ENCODE measurements at places on chromosomes 12 and 14.
A peak's percentile ranks its signal among the peaks of the same experiment; 100 is the strongest.

DNA sequence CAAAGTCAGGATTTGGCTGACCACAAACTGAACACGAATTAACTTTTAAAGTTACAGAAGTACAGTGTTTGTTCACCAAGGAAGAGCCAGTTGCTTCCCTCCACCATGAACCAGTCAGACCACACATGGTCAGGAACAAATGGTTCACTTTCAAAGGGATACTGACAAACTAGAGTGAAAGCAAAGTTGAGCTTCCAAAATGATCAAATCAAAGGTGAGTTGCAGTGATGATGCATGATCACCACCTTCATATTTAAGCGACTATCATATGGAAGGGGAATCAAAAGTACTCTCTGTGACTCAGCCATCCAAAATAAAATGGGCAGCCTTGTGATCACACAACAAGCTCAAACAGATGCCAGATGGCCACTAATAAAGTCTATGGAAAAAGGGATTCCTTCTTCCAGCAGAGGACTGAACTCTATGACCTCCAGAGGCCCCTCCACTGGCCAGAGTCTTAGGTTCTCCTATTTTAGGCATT lies 13.1 kb downstream of the NT5DC3 start:
- no peak for DNase-seq

DNA sequence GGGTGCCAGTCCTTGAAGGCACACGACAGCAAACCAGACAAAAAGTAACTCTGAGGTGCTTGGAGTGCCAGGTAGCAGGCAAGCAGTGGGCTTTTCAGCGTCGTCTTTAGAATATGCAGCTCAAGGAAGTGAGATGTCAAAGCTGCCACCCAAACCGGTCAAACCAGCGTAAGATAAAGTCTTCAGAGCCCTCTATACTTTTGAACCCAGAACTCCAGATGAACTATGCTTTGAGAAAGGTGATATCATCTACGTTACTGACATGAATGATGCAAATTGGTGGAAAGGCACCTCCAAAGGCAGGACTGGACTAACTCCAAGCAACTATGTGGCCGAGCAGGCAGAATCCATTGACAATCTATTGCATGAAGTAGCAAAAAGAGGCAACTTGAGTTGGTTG lies 95.9 kb downstream of the TBX3 start:
- DNase-seq, result no peak

DNA sequence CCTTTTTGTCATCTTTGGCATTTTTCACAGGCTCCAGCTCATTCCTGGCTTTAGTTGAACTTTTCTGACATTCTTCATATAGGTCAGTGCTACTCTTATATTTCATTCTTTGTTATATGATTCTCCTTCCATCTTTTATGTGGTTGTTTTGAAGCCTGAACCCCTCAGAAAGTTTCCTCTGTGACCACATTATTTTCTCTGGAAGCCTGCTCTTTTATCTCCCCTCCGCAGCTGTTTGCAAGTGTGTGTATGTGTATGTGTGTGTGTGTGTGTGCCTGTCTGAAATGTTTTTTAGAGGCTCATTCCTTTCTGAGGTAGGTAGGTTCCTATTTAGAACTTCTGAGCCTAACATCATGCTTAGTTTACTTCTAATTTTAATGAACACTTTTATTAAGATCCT lies 47.6 kb downstream of the ANO4 start:
- DNase-seq, result no peak

DNA sequence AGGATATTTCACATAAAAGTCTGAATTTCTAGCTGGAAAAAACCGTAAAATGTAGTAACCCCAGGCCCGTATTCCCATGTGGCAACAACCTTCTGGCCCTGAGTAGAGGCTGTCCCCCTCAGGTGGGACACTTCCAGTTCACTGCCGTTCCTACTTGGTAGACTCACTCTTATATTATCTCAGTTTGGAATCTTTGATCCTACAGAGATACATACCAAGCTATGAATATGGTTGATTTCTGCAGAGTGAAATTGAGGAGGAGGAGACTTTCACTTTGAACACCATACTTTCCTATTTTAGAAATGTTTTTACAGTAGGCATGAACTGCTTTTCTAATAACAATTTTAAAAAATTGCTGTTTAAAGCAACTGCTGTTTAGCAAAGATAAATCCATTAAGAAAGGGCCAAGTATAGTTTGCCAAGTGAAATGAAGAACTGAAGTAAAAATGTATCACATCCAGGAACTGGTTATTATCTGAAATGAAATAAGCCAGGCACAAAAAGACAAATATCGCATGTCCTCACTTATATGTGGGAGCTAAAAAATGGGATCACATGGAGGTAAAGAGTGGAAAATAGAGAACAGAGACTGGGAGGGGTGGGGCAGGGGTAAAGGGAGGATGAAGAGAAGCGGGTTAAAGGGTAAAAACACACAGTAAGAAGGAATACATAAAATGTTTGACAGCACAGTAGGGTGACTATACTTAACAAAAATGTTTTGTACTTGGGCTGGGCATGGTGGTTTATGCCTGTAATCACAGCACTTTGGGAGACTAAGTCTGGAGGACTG lies 92.8 kb upstream of the METAP2 start:
- DNase-seq, result no peak

- no peak for DNase-seq
Measured at GRCh38 chr14:44388306-44388705, 118.8 kb downstream of the FSCB start.

- DNase-seq, result peak; percentile 25
Measured at GRCh38 chr12:76588881-76589565, 29.5 kb upstream of the OSBPL8 start.

- DNase-seq, result no peak
Measured at GRCh38 chr12:5588591-5588990, 156.7 kb downstream of the NTF3 start.

- peak; percentile 29 for DNase-seq
Measured at GRCh38 chr12:97960741-97961608, 498.4 kb downstream of the RMST start.

DNA sequence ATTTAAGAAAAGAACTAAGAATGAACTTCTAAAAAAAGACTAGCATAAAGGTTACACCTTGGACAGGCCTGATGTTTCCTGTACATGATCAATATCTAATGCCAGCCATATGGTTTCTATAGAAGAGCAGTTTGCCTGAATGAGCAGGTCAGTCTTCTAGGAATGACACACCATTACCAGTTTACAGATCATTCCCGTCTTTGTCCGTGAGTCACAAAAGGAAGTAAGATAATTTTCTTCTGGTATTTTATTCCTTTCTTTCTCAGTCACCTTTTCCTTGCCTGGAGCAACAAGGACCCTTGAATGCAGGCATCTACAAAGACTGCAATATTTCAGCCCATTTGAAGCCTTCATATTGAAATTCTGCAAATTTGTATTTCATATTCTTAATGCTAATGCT lies 44.6 kb upstream of the CNTN1 start:
- DNase-seq, result no peak

GRCh38 chr12:103799504-103799856 lies 41.6 kb downstream of the NT5DC3 start:
- peak; percentile 60 for DNase-seq

DNA sequence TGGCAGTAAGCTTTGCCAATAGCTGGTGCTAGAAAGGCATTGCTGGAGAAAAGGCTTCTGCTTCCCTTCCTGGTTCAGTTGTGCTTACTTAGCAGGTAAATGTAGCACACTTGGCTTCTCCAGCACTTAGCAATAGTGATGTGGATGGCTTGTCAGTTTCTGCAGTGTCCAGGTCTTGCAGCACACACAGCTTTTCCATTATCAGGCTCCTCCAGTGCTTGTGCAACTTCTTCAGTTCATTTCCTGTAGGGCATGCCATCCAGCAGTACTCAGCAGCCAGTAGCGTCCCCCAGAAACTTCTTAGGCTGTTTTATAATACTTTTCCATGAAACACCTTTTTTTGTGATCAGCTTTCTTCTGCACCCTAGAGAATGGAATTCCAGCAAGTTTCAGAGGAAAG lies 154.6 kb downstream of the SLC6A15 start:
- DNase-seq, result no peak

- no peak for DNase-seq
Measured at GRCh38 chr12:53505086-53505485, 2.2 kb downstream of the NPFF start.

GRCh38 chr12:128969480-128970055 lies 116.3 kb downstream of the GLT1D1 start:
- peak; percentile 77 for DNase-seq

DNA sequence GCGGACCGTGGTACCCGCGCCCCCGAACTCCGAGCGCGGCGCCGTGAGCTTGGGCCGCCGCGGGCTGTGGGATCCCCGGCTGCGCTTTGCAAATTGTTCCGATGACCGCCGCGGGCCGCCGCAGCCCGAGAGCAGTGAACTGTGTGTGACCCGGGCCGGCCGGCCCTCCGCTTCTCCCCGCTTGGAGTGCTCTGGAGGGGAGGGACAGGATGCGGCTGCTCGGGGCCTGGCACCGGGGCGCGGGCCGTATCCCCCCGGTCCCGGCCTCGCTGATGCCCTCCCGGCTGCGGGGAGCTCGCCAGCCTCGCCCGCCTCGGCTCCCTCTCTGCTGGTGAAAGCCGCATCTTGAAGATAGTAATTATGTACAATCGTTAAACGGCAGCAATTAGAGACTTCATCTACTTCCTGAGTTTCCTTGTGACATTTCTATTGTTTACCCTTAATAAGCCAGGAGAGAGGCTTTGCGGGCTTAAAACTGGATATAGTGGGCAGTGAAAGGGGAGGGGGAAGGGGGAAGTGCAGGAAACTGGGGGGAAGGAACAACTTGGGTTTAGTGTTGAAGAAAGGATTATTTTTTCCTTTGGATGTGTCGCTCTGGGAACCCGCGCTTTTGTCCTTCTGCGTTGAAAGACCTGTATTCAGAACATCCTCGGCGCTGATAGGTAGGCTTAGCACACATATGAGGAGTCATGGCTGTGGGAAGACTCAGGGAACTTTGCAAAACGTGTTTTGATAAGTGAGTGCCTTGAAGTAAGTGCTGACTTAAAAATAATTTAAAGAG lies 1.2 kb downstream of the PELI2 start:
- DNase-seq, result peak; percentile 53

- DNase-seq, result no peak
Measured at GRCh38 chr12:108560321-108560721, 652 bp downstream of the SART3 start.

DNA sequence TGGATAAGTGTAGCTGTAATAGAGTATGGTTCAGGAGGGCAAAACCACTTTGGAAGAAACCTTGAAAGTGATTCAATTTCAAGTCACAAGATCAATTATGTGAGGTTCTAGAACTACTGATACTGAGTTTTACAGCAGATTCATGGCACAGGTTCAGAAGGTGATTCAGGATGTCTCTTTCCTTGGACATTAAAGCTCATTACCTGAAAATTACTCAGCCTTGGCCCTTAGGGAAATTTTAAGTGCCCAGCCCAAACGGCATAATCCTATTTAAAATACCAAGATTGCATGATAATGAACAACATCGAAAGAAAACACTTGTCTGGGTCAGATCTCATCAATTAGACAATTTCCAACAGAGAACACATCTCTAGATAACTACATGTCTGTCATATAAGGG lies 70.2 kb upstream of the SLC38A2 start:
- DNase-seq, result no peak

DNA sequence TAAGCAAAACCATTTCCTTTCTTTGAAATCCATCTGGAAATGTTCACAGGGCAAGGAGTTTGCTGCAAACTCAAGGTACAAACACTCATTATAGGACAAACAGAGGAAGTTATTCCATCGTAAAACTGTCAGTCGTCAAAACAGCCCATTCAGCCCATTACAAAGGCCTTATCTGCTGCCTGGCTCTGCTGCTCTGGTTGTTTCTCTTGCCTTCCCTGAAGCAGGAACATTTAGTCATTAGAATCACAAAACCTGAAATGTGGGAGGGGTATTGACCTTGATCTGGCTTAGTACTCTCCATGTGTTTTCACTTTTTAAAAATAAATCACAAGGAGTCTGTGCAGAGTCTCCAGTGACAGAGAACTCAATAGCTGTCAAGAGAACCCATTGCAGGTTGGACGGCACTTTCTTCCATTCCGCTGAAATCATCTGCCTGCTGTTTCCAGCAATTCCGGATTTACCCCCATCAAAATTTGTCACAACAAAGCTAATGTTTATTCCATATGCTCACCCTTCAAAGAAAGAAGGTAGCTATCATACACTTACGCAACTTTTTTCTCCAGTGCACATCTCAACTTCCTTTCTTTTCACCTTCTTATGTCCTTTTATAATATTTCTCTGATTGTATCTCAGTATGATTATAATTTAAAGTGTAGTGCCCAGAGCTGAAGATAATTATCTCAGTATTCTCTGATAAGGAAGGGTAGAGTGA lies 24.6 kb upstream of the ITPR2 start:
- no peak for DNase-seq

DNA sequence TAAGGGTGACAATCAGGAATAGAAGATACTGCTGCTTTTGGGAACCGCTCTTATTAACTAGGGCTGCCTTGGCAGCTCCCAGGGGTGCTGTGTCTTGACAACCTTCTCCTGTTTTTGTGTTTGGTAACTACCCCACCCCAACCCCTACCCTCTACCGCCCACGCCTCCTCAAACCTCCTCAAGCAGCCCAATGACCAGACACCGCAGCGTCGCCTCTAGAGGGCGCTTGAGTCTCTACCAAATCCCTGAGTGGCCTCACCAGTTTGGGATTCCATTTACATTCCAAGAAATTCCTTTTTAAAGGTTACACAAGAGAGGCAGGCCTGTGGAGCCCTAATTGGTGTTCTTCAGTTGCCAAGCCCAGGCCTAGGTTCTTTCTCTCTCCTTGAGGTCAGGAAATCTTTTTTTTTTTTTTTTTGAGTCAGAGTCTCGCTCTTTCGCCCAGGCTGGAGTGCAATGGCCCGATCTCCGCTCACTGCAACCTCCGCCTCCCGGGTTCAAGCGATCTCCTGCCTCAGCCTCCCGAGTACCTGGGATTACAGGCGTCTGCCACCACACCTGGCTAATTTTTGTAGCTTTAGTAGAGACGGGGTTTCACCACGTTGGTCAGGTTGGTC lies 72.4 kb upstream of the USP44 start:
- DNase-seq, result peak; percentile 79

DNA sequence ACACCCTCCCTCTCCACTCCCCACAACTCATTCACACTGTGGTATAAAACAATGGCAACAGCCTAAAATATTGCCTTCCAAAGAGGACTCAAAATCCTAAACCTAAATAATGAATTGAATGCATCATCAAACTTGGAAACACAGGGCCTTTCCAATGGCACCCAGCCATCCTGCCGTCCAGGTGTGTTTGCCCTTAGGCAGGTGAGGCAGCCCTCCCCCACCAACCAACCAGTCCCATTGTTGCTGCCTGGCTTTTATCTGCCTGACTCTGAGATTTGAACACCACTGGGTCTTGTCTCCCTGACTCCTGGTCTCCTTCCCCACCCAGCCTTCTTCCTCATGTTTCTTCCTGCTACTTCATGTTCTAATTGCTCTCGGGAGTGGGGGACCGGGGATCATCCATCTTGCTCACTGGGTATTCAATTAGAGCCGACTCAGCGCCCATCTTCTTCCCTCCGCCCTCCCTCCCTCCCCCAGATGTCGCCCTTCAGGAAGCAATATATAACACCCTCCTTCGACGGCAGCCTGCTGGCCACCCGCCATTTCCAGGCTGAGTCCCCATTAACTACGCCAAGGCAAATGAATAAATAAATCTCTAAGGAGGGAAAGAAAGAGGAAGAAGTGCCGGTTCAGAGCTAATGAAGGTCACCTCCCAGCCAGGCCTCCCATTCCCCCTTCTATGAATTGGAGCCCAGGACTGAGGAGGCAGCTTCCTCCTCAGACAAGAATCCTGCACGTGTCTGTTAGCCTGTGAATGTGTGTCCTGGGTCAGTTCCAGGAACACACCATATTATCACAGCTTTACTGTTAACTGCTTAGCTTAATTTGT lies 36.3 kb upstream of the NTF3 start:
- no peak for DNase-seq

- no peak for DNase-seq
Measured at GRCh38 chr12:92721656-92722055, 18.9 kb downstream of the PLEKHG7 start.
